NCI-H510A treated with DMSO at 0.1 percent for 48 hours (cell line): ENCODE measurements at places on chromosomes 2 and 18.

DNA sequence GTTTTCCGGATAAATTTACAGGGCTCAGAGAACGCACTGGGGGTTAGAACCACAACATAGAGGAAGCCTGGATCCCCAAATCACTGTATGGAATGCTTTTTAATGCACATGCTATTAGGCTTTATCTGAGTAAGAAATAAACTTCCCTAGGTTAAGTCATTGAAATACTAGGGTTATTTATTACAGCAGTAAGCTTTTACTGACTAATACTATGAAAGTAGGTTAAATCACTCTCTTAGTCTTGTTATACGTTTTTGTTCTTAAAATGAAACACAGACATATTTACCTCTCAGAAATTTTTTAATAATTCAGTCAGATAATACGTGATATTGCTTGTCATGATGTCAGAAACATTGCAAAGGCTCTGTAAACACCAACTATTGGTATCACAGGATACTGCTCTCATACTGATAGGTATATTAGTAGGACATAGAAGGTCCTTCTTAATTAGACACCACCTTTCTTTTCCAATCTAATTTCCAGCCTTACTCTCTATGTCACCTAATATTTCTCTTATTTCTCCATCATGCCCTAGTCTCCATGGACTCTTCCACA lies 162.7 kb upstream of the NYAP2 start:
- DNase-seq: no peak

DNA sequence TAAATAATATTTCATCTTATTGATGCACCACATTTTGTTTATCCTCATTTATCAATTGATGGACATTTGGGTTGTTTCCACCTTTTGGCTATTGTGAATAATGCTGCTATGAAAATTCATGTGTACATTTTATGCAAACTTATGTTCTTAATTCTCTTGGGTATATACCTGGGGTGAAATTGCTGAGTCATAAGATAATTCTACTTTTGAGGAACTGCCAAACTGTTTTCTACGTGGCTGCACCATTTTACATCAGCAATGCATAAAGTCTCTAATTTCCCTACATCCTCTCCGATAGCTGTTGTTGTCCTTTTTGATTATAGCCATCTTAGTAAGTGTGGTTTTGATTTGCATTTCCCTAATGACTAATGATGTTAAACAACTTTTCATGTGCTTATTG lies 116.5 kb upstream of the DLX2 start:
- DNase-seq: no peak

DNA sequence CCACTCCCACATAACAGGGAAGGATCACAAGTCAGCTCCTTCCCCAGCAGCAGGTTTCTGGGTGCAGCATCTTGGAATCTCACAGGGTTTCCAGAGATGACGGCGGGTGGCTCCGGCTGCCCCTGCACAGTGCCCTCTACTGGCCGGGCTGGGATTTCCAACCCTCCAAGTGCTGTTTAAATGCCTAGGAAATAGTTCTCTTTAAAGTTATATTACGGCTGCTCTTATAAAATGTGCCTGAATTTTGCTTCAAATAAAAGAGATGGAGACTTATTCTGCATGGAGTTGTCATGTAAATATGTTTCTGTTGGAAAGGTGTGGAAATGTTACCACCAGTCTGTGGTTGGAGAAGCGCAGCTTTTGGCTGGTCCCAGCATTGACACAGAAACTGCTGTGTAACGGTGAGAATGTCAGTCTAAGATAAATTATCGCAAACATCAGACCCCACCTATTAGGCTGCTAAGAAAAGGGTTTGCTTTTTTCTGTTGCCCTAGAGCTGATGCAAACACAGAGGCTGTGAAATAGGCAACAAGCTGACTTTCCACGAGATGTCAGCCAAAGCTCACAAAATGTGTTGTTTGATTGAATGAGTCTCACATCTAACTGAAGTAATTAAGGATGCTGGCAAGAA lies 3.3 kb upstream of the HJURP start:
- no peak for DNase-seq

DNA sequence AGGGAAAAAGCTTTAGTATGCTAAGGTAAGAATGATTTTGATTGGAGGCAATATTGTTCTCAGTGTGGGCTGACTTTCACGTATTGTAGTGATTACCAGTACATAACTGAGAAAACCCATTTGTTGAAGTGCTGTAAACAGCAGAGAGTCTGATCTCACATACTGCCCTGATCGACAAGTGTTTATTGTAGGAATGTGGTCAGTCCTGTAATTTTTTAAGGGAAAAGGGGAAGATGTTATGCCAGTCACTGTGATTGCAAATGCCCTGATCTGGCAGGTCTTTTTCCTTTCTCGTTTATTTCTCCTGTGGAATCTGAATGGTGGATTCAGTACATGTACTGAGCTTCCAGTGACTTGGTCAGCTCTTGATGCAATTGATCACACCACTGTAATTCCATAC lies 11.5 kb downstream of the SPATS2L start:
- no peak for DNase-seq

DNA sequence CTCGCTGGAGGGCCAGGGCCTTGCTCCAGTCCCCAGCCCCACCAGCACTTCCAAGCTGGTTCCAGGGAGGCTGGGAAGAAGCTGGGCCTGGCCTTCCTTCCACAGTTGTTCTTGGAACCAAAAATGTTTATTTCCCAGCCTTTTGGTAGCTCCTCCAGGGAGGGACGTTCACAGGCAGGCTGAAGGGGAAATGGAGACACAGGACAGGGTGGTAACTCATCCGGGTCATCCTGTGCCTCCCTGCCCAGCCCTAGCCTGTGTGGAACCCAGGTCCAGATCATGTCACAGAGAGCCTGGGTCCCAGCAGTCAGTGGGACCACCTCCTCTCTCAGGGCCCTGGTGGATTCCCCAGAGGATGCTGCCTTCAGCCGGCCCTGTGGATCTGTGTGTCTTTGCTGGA lies 12.5 kb upstream of the ARMC9 start:
- no peak for DNase-seq

DNA sequence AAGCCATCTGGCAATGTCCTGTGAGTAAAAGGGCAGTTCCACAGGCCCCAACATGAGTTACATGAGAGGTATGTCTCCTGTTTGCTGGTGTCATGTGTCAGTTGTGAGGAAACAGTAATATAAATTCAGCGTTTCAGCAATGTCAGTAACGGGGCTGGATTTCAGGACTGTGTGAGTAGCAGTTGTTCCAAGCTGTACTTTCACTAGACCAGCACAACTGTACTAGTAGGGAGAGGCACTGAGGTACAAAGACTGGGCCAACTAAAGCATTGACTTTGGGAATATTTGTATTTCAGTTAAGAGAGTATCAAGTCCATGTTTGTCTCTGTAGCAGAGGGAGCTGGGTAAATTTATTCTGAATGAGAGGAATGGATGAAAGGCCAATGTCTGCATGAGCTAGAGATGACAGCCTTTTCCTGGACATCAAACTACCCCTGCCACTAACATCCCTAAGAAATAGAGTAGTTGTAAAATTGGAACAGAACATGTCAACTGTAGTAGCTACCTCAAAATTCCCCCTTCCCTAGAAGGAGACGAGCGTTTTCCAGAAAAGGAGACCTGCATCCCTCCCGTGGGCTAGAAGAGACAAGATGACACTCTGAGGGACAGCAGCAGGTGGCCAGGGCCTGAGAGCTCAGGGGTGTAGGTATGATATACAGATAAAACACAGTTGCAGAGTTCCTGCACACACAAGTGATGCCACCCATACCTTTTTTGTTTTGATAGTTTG lies 24.4 kb downstream of the EIF4E2 start:
- DNase-seq: no peak

GRCh38 chr2:100321866-100322820 lies at the start of gene LONRF2:
LONRF2 (minus strand) TSS chr2:100322501; CDS start chr2:100322093, 408 bp downstream.
- peak; percentile 42 for DNase-seq

DNA sequence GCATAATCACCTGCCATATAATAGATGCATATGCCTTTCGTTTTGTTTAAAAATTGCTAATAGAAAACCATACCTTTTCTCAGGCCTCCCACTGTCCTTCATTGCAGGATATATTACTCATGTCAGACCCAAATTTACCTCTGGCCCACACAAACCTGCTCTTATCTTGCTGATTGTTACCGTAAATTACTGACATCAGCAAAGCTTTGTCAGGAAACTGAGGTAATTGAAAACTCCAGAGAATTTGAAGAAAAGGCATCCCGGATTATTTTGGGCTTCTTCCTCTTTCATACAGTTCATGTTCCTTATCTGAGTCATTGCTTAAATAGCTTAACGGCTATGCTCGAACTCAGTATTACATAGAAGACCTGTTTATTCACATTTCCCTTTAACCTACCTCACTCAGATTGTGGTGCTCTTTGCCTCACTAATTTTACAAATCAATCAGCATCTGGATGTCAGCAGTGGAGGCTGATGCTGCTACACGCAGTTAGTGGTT lies 145.7 kb downstream of the ZEB2 start:
- DNase-seq: no peak

GRCh38 chr2:107337209-107337898 lies 451.4 kb upstream of the ST6GAL2 start:
- DNase-seq: no peak

DNA sequence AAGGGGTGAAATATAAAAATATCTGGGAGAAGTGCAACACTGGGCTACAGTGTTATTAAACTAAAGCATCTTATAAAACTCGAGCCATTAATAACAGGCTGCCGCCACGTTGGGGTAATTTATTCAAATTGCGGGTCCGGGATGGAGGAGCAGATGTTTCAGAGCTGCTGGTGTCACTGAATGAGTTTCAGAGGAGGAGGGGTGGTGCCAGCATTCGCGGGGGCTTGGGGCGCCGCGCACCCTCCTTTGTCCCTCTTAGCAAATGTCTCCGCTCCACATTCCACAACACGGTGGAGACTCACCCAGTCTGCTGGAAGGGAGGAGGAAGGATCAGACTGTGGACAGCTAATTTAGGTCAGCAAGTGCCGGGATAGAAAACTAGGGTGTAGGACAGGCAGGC lies 260.5 kb downstream of the CELF4 start:
- DNase-seq: no peak

- DNase-seq: peak; percentile 99
These were observed 164.3 kb downstream of the BCL2 start for GRCh38 chr18:63155169-63155852.

DNA sequence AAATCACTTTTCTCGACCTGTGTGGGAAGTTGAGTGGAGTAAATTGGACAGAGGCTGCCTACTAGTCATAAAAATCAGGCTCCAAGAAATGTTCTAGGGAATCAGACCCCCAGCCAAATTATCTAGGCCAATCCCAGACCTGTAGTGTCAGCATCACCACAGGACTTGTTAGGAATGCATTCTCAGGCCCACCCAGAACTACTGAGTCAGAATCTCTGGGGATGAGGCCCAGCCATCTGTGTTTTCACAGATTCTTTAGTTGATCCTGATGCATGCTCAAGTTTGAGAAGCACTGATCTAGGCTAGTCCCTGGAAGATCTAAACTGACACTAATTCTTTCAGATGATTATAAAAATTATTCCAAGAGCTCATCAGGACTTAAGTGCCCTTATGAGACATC lies 434.0 kb upstream of the MEIS1 start:
- no peak for DNase-seq

DNA sequence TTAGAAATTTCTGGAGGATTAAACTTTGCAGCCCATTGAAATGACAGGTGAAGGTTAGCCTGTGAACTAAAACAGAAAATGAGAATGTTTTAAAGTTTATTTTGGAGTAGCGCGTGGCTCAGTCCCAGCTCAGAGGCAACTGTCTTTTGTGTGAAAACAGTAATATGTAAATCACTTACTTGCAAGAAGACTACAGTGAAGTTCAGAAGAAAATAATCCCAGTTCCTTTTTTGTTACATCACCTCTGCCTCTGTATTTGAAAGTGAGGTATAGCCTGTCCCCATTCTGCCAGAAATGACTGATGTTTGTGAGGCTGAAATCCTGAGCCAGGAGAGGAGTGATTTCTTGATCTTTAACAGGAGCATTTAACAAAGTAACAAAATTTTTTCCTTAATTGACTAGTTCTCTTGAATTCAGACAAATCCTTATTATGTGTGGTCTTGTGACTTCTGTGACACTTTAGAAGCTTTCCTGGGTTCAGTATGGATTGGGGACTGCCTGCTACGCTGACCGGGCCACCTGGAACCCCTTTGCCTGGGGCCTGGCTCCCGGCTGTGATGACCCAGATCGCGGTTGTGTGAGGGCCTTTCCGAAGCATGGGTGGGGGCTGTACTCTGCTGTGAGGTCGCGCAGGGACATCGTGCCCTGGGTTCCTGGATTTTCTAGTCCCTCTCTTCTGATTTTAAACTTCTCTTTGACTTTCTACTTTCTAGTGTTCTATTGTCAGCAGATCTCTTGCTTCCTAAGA lies 24.3 kb downstream of the TRAPPC12 start:
- DNase-seq: no peak

- no peak for DNase-seq
These were observed 43.4 kb downstream of the BCL2L11 start for GRCh38 chr2:111164078-111164477.

DNA sequence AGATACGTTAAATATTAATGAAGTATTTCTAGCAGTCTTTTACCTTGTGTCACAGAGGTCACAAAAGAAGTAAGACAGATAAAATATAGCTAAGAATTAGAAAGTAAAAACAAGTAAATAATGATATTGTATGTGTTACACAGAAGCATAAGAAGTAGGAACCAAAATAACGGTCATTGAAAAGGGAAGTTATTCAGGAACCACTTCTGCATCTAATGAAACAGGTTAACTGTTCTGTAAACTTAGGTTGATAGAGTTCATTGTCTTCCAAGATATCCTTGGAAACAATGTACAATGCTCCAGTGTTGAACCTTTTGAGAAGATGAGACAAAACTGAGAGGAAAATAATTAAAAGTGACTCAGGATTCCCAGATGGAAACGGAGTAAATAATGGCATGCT lies 57.1 kb upstream of the CD302 start:
- no peak for DNase-seq

GRCh38 chr2:187689372-187689771 lies 135.1 kb upstream of the TFPI start:
- no peak for DNase-seq

GRCh38 chr2:71060871-71061270 lies 7.6 kb upstream of the NAGK start:
- no peak for DNase-seq

GRCh38 chr2:162030363-162031190 lies 43.4 kb downstream of the DPP4 start:
- no peak for DNase-seq

GRCh38 chr18:45107425-45107824 lies 426.7 kb downstream of the SETBP1 start:
- DNase-seq: no peak

DNA sequence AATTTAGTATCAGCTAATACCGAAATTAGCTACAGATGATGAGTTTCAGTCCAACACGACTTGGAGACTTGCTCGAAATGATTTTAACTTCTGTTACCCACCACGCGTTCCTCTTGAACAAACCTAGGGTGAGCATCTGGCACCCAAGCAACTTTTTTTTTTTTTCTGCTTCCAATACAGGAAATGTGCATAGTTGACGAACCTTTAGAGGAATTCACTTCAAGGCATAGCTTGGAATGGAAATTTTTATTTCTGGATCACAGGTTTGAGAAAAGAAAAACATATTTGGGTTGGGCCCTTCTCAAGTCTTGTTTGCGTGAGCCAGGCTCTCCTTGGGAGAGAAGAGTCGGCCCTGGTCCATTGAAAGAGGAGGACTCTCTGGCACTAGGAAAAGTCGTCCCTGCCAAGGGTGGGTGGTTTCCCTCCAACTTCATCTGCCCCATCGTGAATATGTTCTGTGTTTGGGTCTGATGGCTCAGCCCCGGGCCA lies 37.4 kb upstream of the RPL31 start:
- no peak for DNase-seq
